ENCODE measurements at places on chromosomes 1 and 21. TPM values are rescaled to one million over a fixed set of nuclear protein-coding genes. Genes with fewer than 3 reads are reported as not detected.

PRAMEF11 gene
- total RNA-seq = not detected

TMPRSS2 gene
- total RNA-seq = 0.26 TPM

NCF2 gene
- total RNA-seq = 2.9 TPM

BEND5 gene
- total RNA-seq = not detected

RGS1 gene
- not detected for total RNA-seq

DYNLT5 gene
- not detected for total RNA-seq

ZP4 gene
- not detected for total RNA-seq

ACTL8 gene
- total RNA-seq = 1.6 TPM

LAMC2 gene
- 21.0 TPM for total RNA-seq

PRCC gene
- 76.6 TPM for total RNA-seq

OLFML2B gene
- 0.32 TPM for total RNA-seq

LIPI gene
- not detected for total RNA-seq

LRRC53 gene
- not detected for total RNA-seq

DDI2 gene
- total RNA-seq = 9.2 TPM

FALEC gene
- not detected for total RNA-seq

SLFNL1 gene
- not detected for total RNA-seq

FAM163A gene
- total RNA-seq = not detected

AIDA gene
- 67.4 TPM for total RNA-seq

ADAM30 gene
- not detected for total RNA-seq

NCSTN gene
- 43.9 TPM for total RNA-seq

BNIPL gene
- total RNA-seq = 0.11 TPM

MEX3A gene
- total RNA-seq = 2.3 TPM

TPTE gene
- not detected for total RNA-seq

MROH9 gene
- total RNA-seq = not detected

ITGB2 gene
- 0.72 TPM for total RNA-seq

PPP1R12B gene
- total RNA-seq = 0.95 TPM

NME7 gene
- total RNA-seq = 22.5 TPM

MAP3K21 gene
- total RNA-seq = 12.1 TPM

HPDL gene
- total RNA-seq = 4.7 TPM

SLC30A10 gene
- total RNA-seq = not detected

PMVK gene
- total RNA-seq = 39.8 TPM

NTMT2 gene
- total RNA-seq = not detected

RAB42 gene
- 1.9 TPM for total RNA-seq

AK4 gene
- 22.4 TPM for total RNA-seq

PKNOX1 gene
- total RNA-seq = 5.7 TPM

ADAMTS1 gene
- total RNA-seq = 0.17 TPM

CA6 gene
- not detected for total RNA-seq

ZNF683 gene
- not detected for total RNA-seq

FNDC5 gene
- 0.95 TPM for total RNA-seq

C1orf226 gene
- total RNA-seq = 0.96 TPM

MTARC2 gene
- 12.5 TPM for total RNA-seq

C1QB gene
- total RNA-seq = not detected

PTCH2 gene
- 0.20 TPM for total RNA-seq

CFH gene
- 3.8 TPM for total RNA-seq

RXFP4 gene
- not detected for total RNA-seq

PIGR gene
- not detected for total RNA-seq

TMEM269 gene
- 0.18 TPM for total RNA-seq

OR6K3 gene
- total RNA-seq = not detected

FAAH gene
- total RNA-seq = 0.77 TPM

MYOM3 gene
- total RNA-seq = 5.8 TPM

THBS3 gene
- total RNA-seq = 10.3 TPM

FPGT gene
- total RNA-seq = 1.5 TPM

TLCD4 gene
- 3.6 TPM for total RNA-seq

TRIM45 gene
- total RNA-seq = 1.7 TPM

BEST4 gene
- 0.37 TPM for total RNA-seq

Data from A549 treated with RU486 at 1 μM for 4 hours (cell line).